ENCODE measurements at places on chromosomes 2 and 18.

DNA sequence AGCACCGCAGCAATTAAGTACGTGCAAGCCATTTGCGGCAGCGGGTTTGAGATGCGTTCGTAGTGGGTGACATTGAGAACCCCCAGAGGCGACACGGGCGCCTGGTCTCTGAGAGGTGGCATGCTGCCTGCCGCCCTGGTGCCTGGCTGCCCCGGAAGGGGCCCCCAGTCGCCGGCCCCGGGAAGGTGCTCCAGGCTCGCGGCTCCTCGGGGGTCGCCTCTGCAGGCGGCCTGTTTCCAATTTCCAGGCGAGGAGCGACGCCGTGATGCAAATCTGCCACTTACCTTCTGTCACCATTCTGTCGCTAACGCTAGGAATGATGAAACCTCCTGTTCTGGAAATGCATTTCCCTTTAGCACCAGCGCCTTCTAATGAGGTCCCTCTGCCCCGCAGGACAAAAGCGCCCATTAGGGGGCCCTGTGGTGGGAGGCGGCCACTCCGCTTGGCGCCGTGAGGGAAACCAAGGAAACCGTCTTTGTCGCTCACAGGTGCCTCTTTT, 13.0 kb downstream of the KIF5C start:
- DNase-seq, result no peak

- DNase-seq, result no peak
These were observed 55.2 kb downstream of the CCDC88A start for GRCh38 chr2:55364189-55365055.

- DNase-seq, result no peak
These were observed 55.6 kb downstream of the MYT1L start for GRCh38 chr2:2275451-2275850.

DNA sequence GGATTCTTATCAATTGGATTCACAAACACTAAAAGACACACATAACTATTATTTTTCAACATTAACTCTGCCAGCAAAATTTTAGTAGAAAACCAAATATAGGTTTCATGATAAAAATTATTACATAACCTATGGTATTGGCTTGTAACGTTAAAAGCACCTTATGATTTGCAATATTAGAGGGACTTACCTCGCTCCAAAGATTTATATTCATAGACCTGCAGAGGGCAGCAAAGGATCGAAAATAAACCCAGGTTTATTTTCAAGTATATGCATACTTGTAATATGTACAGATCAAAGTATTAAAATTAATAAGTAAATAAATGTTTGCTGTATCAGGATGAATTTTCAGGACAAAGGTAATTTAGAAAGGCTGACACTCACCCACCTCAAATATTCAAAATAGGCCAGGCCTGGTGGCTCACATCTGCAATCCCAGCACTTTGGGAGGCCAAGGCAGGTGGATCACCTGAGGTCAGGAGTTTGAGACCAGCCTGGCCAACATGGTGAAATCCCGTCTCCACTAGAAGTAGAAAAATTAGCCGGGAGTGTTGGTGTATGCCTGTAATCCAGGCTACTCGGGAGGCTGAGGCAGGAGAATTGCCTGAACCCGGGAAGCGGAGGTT, 45.3 kb downstream of the LRPPRC start:
- DNase-seq, result peak; percentile 6

DNA sequence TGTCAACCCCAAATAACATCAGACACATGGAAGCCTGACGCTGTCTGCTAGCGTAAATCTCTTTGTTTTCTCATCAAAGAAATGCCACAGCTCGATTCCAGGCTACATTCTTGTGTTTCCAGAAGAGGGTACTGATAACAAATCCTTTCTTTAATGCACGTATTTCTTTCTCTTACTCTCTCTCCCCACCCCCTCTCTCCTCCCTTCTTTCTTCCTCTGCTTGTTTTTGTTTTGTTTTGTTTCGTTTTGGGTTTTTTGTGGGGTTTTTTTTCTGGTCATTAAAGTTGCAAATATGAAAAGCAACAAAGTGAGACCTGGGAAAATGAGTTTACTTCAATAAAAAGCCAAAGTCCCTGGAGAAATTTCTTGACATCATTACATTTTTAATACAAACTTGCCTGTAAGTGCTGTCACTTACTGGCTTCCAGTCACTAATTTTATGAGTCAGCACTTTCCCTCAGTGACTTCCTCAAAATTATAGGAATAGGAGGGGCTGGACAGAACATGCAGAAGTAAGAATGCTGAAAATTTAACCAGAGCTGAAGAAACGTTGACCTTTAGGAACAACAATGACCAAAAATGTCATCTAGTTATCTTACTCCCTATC, 106.7 kb upstream of the NABP1 start:
- no peak for DNase-seq

DNA sequence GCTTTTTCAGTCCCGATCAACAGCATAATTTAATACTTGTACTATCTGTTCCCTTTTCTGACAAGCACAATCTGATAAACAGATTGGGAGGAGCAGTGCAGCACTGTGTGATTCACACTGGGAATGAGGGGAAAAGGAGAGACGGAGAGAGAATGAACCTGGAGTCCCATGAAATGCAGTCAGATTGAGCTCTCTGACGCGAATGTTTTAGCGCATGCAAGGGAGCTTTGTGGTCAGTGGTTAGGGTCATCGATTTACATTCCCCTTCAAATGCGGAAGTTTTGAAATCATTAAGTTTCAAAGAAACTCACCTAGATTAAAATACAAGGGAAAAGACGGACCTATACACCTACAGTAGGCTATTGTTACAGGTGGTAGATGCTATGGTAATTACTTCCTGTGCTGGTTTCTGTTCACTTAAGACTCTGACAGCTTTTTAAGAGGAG, 99.6 kb downstream of the KCTD1 start:
- DNase-seq, result no peak

DNA sequence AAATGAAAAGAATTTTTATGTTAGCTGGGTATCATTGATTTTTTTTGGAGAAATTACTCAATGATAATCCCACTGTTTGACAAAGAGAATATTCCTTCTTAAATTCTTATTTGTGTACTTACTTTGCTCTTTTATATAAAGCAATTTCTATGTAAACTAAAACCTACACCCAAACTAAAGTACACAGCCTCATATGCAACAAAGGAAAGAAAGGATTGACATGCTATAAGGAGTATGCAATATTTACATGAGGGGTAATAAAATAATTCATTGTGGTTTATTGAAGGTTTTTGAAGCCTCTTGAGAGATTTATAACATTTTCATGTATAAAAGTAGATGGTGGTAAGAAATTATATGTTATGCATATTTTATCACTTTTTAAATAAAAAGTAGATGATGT, 368.5 kb downstream of the CDH7 start:
- no peak for DNase-seq

DNA sequence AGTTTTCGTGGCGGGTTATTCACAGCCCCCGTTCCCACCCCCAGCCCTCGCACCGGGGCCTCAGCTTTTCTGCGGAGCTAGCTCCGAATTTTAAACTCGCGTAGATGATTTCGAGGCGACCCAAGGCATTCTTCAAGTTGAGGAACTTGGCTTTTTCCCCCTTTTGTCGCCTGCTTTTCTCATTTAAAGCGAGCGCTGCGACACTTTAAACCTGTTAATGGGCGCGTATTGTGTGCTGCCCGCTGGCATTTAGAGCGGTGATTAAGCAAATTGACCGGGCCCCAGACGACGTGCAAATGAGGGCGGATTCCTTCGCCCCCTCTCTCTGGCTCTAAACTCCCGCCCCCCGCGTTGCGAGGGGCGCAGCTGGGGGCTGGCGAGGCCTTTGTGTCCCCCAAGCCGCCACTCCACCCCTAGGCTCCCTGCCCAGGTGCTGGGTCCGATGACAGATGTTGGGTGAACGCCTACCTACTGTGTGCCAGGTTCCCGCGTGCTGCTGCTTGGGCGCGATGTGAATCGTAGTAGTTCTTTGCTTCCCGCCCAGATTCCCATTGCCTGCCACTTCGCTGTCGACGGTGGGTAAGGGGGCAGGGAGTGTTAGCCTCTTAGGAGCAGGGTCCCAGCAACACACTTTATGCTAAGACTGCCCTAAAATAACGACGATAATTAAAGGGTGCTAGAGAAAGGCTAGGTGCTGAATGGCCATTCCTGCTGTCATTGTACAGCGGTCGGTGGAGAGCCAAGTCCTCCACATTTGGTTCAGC, 1.9 kb downstream of the TCF7L1 start:
- no peak for DNase-seq

GRCh38 chr18:72368308-72368707, 175.8 kb downstream of the CBLN2 start:
- DNase-seq, result no peak

DNA sequence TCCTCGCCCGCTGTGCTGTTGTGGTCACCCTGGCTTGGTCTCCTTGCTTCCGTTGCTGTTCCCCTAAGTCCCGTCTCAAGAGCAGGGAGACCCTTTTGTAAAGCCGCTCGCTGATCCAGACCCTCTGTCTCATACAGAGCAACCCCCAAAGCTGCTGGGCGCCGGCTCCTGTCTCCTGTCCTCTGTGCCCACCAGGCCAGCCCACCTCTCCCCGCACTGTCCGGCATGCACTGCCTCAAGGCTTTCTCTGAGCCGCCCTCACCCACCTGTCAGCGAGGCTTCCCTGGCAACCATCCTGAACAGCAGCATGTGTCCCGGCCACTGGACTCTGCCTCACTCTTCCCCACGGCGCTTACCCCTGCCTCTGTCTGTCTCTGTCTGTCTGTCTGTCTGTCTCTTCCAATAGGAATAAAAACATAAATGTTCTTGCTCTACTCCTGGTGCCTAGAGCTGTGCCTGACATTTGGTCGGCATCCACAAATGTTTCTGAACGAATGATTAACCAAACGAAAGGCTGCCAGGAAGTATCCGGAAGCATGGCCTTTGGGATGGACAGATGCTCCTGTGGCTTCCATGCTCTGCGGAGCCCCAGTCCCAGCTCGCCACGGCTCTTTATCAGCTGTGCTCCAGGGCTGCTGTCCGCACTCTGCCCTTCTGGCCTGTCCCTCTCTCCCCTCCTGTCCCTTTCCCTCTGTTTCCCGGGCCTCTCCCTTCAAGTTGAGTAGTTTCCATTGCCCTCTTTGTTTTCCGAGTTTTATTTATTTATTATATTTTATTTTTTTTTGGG, 7.8 kb downstream of the COLEC11 start:
- no peak for DNase-seq

GRCh38 chr2:72386288-72386687, 238.6 kb upstream of the CYP26B1 start:
- DNase-seq, result no peak

DNA sequence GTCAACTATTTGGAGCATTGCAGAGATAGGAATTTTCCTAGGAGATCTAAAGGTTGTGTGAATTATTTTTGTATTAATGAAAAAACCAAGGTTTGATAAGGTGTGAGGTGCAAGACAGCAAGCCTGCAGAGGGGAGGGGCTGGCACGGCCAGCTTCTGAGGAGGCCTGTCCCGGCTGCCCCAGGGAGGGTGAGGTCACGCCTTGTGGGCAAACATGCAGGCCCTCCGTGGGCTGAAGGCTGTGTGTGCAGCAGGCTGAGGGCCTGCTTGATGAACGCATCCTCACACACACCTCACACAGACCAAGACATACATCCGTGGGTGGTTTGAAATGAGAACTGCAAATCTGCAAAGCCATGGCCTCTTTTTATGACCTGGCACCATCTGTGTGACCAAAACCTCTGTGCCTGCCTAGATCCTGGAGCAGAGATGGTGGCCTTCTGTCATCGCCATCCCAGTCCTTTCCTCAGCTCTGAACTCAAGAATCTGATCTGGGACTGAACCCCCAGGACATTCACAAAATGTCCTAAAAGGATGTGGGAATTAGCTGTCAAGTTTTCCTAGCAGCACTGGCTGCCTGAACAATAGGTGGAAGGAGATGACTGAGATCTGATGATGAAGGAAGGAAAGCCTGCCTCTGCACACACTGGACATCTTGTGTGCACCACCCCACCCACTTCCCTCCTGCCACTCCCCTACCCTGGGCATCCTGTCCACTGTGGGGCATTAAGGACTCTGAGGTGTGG, 102.4 kb upstream of the MGAT4A start:
- no peak for DNase-seq

DNA sequence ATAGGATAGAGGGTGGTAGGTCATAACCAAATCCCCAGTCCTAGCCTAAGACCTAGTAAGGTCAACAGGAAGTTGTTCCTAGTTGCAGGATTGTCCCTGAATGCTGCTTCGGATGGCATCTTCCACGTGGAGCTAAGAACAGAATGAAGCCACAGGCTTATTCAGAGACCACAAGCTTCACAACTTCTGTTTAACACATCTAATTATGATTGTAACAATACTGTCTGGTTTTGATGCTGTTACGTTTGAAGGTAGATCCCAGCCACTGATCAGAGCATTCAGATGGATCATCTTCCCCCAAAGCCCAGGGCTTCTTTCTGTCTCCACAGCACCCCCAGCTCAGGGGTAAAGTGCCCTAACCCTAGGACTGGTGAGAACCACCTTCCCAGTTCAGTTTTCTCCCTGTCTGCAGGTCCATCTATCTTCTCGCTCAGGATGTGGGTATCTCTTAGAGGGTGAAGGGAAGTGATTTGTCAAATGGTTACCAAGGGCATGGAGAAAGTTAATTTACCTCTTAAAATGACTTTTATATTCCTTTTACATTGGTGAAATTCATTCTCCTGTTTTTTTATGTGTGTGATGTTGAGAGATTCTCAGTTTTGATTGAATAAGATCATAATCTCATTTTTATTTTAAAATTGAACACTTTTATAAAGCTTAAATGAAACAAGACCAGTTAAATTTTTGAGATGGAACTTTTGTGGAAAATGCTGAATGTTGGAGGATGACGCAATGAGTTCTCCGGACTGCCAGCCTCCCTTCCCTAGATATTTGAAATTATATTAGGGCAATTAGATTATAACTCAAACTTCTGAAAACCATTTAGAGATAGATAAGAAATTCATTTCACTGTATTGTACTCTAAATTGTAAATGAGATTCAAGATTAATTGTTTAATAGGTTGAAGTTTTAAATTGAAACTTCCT, 66.5 kb downstream of the RHBDD1 start:
- DNase-seq, result no peak

DNA sequence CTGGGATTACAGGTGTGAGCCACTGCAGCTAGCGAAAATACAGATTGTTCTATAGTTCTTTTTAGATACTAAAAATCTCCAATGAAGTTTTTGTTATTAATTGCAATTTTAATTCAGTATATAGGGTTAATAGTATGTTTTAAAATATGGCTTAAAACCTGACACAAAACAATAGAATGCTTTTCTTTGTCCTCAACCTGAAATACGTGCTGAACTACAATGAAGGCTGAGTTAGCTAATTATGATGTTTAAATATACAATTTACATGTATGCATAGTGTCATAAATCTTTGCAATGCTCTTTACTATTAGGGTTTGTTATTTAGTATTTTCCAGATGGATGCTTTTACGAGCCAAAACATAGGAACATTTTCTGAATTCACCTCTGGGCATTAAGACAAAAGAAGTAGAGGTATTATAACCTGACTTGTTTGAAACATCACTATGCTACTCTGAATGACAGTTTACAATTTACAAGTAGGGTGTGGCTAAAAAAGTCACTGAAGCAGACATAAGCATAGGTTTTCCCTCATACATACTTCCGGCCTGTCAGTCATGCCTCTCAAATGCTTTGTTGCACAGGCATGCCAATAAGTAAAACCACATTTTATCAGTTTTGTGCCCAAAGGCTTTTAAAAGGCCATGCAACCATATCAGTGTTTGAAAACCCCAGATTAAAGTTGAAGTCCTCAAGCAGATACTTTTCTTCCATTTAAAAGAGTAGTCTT, 168.3 kb downstream of the OTX1 start:
- no peak for DNase-seq

GRCh38 chr18:79252904-79253633, 142.7 kb upstream of the NFATC1 start:
- no peak for DNase-seq
